Fibroblast of skin of right biceps (primary cell): ENCODE measurements at places on chromosomes 3 and 15.

DNA sequence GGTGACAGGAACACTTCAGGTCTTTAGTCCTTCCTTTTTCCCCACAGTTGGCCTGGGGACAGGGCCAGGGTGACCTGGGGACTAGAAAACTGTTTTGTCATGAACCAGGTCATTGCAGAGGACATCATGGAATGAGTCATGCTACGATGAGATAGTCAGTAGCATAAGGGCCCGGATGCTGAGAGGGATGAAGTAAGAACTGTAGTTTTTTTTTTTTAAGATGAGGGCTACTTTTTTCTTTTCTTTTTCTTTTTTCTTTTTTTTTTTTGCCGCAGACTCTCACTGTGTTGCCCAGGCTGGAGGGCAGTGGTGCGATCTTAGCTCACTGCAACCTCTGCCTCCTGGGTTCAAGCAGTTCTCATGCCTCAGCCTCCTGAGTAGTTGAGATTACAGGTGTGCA, 8.0 kb downstream of the MAP2K5 start:
- peak; percentile 21 for DNase-seq

GRCh38 chr3:4751029-4751501, 228.2 kb upstream of the BHLHE40 start:
- no peak for DNase-seq

DNA sequence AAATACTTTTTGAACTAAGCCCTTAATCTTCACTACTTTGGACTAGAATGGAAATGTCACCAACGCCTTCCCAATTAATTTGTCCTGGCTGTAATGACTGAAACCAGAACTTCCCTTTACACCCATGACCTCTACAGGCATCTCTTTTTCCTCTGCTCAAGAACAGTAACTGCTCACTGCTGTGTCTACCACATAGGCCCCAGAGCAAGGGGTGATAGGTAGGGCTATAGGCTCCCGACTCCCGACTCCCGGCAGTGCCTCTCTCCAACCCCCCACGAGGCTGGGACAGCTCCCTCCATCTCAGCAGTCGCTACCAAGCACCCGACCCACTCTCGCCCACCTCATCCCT, 384 bp upstream of the LEKR1 start:
- DNase-seq = no peak

- no peak for DNase-seq
Observed at GRCh38 chr15:64695561-64695992, 79.8 kb downstream of the RBPMS2 start.

GRCh38 chr15:64681424-64682024, 93.9 kb downstream of the RBPMS2 start:
- DNase-seq = peak; percentile 61

DNA sequence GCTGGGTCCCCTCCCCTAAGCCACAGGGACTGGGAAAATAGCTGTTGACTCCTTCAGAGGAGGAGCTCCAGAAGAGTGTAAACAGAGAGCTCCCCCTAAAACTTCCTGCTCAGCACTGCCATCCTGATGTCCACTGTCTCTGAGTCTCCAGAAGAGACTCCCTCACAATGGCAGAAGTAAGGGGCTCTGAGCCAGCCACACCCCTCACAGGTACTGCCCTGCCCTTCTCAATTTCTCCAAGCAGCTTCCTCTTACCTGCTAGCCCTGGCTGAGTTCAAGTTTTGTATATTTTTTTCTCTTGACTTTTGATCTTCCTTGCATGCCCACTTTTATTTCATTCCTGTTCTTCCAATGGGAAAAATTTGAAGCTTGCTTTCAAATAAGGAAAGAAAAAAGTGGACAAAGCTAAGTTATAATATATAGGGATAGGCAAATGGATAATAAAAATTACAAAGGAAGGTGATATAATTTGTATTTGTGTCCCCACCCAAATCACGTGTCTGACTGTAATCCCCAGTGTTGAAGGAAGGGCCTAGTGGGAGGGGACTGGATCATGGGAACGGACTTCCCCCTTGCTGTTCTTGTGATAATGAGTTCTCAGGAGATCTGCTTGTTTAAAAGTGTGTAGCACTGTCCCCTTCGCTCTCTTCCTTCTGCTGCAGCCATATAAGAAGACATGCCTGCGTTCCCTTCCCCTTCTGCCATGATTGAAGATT, 442.2 kb upstream of the WNT5A start:
- no peak for DNase-seq

- peak; percentile 57 for DNase-seq
Observed at GRCh38 chr3:158084651-158085050, 21.6 kb downstream of the SHOX2 start.

GRCh38 chr3:123651449-123652341, 66.8 kb upstream of the HACD2 start:
- DNase-seq = no peak

DNA sequence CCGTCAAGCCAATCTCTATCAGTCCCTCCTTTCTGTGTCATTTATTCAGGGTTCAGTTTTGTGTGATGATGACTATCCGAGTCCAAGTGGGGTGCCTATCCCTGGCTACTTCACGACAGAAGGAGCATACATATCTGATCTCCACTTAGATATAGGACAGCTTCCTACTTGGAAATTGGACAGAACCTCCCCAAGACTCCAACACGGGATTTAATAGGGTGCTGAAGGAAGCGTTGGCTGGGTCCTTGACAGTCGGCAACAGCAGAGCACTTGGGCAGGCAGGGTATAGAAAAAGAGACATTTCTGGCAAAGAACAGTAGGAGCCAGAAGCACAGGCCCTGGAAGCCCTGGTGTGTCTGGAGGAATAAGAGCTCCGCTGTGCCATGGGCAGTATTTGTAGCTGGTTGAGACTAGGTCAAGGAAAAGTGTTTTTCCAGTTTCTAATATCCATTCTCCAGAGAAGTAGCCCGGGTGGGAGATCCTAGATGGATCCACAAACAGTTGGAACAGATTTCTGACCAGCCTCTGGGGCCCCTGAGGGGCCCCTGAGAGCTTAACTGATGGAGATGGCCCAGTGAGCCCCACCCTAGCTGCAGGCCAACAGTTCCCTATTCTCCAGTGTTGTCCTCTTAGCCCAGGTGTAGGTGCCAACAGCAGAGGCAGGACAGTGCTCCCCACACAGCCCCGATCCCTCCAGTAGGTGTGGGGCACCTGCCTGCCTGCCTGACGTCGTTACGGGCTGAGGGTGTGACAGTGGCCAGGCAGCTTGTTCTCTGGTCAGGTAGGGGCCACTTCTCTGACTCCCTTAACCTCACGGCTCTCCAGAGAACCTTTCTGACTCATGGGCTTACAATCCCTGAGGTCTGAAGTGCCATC, 130.8 kb downstream of the CHCHD6 start:
- peak; percentile 23 for DNase-seq

- DNase-seq = peak; percentile 32
Observed at GRCh38 chr3:33645060-33645647, 72.9 kb downstream of the CLASP2 start.

- no peak for DNase-seq
Observed at GRCh38 chr3:134003066-134003465, 26.7 kb downstream of the SLCO2A1 start.

- no peak for DNase-seq
Observed at GRCh38 chr15:70608144-70608543, 155.2 kb downstream of the UACA start.

GRCh38 chr3:169181666-169182065, 481.8 kb downstream of the MECOM start:
- DNase-seq = no peak

GRCh38 chr3:161559177-161559998, 62.8 kb downstream of the OTOL1 start:
- DNase-seq = peak; percentile 66

DNA sequence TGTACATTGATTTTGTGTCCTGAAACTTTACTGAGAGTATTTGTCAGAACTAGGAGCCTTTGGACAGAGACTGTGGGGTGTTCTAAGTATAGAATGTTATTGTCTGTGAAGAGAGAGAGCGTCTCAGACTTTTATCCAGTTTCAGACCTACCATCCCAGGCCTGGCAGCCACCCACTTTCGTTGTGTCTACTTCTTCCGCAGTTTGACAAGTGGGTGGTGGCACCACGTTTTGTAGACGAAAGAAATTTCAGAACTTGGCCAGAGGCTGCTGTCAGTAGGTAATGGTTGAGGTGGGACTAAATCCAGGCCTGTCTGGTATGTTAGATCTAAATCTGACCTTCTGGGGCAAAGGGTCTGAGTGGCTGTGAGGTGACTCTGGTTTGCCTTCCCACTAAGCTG, 13.4 kb upstream of the TRAK1 start:
- DNase-seq = no peak

DNA sequence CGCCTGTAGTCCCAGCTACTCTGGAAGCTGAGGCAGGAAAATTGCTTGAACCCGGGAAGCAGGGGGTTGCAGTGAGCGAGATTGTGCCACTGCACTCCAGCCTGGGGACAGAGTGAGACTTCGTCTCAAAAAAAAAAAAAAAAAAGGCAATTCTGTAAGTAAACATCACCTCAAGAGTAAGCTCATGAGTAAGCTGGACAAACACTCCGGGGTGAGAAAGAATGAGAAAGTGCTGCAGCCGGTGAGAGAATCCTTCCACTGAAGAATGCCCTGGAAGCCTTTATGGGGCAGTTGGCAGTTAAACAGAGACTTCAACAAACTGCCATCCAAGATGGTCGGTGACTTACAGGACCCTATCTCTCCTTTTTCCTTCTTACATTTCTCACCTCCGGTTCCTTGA, 47.5 kb downstream of the FEZF2 start:
- no peak for DNase-seq

DNA sequence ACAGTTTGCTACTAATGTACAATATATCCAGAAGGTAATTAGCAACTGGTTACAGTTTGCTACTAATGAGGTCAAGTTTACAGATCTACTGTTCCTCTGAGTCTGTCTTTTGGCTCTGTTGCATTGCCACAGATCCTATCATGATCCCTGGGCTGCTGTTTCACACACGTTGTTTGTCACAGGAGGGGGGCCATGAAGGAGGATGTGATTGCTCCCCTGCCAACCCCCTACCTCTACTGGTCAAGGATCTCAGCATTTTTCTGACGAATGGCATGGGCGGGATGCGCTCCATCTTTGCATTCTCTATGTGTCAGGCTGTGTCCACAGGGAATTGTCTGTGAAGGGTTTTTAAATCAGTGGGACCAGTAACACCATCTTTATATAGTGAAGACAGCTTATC, 91.9 kb downstream of the CHL1 start:
- DNase-seq = no peak

DNA sequence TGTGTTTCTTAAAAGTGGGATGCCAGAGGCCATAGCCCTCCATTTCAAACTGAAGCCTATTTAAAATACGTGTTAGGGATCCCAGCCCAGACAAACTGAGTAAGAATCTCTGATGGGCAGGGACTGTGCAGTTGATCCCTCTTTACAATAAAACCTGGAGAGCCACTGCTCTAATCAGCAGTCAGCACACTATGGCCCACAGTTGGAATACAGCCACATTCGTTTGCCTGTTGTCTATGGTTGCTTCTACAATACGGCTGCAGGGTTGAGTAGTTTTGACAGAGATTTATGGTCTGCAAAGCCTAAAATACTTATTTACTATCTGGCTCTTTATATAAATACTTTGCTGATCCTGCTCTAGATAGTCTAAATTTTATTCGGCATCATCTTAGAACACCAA, 32.4 kb downstream of the TJP1 start:
- no peak for DNase-seq

- no peak for DNase-seq
Observed at GRCh38 chr3:126399351-126399735, 4.6 kb downstream of the CFAP100 start.

DNA sequence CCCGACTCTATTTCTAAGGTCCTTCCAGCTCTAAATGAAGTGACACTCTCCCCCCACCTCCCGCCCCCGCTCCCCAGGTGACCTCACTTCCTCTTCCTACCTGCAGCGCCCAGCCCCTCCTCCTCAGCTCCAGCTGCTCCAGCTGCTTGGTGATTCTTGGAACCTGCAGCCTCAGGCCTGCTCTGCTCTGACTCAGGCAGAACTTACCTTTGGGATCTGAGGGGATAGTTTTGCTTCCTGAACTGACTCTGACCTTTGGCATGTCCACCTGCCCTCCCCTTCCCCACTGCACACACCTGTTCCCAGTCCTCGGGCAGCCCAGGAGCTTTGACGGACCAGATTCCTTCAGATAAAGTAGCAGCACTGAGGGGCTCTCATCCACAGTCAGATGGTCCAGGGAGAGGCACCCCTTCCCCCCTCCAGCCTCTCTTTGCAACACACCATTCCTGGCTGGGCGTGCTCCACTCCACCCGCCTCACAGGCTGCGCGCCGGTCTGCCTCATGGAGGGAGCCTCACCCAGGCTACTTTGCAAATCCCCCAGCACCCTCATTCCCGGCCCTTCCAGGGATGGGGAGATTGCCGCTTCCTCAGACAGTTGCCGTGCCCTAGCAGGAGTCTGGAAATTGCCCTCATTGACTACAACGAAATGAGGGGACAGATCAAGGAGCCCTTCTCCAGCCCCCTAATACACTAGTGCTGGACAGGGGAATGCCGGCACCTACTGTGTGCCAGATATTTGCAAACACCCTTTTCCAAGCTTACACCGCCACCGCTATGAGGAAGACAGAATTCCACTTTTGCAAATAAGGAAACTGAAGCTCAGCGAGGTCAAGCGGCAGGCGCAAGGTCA, 692 bp upstream of the C15orf39 start:
- DNase-seq = peak; percentile 12

- DNase-seq = peak; percentile 42
Observed at GRCh38 chr3:164452707-164453106, 625.6 kb downstream of the SI start.

DNA sequence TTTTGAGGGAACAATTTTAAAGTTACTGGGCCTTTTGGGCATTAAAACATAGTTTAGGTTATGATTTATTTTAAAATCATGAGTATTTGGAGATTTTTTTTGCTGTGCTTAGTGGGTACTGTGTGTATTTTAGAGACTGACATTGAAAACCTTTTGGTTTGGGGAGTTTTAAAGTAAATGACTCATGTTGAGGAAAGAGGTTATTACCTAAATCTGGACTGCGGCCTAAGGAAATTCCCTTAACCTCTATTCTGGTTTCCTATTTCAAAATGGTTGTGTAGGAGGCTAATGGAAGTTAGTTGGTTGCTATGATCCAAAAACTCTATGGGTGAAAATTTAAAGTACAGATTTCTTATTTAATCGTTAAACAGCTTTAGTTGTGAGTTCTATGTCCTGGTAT, 57.3 kb upstream of the DPH6 start:
- DNase-seq = peak; percentile 47
